Hematopoietic multipotent progenitor cell treated with erythropoietin and hydrocortisone succinate and interleukin-3 and kit ligand, for 8 days (in vitro differentiated cells): ENCODE measurements at places on chromosomes 11 and 22.

DNA sequence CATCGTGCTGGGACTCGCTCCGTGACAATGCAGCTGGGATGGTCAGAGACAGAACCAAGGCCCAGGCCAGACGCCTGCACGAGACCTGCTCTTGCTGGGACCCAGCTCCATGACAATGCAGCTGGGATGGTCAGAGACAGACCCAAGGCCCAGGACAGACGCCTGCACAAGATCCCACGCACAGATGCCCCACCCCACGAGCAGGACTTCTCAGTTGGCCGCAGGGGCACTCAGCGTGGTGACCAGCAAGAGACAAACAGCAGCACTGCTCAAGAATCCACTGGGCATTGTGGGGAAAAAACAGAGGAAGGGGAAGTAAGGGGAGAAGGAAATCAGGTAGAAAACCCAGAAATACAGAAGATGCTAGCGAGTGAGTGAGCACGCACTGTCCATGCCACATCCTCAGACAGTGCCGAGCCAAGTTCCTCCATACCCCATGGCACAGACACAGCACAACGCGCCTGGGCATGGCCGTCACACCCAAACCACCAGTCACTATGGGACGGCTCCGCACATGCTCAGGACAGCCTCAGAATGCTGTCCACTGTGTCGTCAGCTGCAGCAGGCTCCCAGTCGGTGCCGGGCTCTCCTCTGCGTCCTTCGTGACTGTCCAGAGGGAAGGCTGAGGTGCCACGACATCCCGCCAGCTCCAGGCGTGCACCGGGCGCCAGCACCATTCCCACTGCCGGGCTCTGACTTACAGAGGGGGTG, 44.5 kb downstream of the BRD1 start:
- DNase-seq: no peak

- no peak for DNase-seq
Observed at GRCh38 chr11:70112017-70112434, 33.9 kb downstream of the ANO1 start.

- no peak for DNase-seq
Observed at GRCh38 chr11:57615308-57615707, 17.8 kb downstream of the SERPING1 start.

- DNase-seq: no peak
Observed at GRCh38 chr11:94401773-94402265, 600 bp upstream of the GPR83 start.

DNA sequence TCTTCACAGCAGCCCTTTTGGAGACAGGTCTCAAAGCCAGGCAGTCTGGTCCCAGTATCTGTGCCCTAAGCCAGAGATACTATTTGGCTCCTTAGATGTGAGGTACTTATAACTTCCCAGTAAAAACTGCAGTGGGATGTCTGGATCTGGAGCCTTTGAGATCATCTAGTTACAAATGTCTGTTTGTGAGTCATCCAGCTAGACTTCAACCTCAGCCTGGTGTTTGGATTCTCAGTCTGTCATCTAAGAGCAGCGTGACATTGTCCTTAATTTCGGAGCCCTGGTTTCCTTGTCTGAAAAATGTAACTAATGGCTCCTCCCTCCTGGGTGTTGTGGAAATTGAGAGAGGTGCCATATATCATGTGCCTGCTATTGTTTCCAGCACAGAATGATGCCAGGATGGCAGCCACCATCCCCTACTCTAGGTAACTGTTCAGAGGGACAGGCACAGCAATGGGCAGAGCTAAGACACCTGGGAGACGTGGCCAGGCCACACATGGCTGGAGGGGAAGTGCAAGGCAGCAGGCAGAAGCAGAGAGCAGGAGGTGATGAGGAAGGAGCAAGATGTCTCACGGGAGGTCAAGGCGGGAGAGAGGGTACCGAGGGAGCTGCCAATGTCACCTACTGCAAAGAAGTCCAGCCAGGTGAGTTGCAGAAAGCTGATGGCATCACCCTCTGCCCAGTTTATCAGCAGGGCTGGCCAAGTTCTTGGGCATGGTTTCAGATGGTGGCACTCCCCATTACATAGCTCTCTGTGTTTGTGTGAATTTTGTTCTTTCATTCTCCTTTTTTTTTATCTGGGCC, 20.6 kb upstream of the ST3GAL4 start:
- DNase-seq: no peak

DNA sequence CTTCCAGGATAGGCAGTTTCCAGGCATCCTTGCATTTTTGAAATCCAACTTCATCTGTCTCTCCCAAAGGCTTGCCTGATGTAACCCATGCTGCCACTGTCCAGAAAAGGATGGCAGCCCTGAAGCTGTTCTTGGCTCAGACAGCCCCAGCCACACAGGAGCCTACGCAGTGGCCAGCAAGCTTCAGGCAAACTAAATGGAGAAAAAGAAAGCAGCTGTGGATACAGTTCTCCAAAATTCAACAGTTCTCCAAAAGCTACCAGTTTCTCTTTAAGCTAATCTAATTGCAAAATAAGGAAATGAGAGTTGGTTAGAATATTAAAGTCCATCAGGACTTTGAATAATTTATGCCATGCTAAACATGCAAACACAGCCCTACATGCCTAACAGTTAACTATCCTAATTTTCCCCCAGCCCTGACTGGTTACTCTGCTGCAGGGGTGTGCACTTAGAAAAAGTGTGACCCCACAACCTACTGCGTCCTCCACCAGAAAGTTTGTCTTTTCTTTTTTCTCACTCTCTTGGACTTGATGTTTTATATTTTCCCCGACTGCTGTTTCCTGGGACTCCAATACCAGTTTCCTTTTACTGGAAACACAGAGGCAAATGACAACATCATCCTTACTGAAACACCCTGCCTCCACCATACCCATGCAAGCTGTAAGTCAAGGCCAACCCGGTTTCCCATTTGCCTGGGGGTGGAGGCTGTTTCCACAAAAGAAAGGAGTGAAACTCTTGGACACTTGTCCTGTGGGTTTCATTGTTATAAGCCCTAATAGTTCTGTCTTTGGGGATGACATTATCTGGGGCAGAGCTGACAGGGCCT, 69.1 kb upstream of the OR5AN1 start:
- no peak for DNase-seq

DNA sequence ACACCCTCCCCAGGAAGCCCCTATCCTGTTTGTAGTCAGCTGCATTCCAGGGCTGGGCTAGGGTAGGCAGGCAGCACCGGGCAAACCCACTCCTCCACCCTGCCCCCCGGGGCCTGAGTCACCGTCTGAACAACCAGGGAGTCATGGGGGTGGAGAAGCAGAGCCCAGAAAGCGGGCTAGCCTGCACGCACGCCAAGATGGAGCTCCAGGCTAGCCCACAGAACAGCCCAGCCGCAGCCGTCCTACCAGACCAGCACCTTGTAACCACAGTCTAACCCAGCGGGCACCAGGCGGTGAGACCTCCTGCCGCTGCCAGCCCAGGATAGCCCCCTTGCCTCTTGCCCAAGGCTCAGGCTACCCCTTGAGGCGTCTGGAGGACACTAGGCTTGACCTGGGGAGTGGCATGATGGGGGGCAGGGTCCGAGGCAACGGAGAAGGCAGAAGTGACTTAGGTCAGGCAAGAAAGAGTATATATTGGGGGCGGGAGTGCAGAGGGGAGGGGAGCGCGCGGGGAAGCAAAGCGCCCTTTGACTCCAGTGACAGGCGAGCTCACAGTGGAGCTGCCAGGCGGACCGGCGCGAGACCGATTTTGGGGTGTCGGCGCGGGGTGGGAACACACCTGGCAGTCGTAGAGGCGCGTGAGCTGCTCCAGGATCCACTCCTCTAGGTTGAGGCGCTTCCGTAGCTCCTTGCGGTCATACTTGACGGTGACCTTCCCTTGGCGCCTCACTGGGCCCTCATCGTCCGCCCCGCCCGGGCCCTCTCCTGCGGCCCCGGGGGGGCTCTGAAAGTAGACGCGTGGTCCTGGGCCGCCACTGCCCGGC, 734 bp downstream of the PPP1R14B start:
- DNase-seq: peak; percentile 82

GRCh38 chr11:123061403-123062157, at the start of gene HSPA8:
HSPA8 (minus strand) TSS chr11:123062136; CDS start chr11:123061324, 812 bp downstream.
- peak; percentile 83 for DNase-seq

DNA sequence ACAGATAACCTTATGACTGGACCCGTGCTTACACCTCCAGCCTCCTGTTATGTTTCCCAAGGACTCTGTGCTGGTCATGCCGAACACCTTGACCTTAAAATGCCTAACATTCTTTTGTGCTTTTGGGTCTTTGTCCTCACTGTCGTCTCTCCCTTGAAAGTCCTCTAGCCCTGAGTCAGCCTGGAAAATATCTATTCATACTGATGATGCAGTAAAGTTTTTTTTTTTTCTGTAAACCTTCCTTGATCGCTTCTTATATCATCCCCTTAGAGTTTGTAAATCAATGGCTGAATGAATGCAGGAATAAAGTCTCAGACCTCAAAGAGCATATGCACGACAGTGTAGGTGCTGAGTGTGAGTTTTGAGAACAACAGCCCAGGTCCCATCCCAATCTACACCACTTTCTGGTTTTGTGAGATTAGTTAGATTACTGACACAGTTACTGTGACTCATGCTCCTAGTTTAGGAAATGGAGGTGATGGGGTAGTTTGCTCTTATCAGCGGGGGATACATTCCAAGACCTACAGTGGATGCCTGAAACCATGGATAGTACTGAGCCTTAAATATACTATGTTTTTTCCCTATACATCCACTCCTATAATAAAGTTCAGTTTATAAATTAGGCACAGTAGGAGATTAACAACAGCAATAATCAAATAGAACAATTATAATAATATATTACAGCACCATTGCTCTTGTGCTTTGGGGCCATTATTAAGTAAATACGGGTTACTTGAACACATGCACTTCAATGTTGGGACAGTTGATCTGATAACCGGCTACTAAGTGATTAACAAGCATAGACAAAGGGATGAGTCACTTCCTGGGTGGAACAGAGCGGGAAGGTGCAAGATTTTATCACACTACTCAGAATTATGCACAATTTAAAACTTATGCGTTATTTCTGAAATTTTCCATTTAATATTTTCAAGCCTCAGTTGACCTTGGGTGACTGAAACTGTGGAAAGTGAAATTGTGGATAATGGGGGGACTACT, 8.6 kb downstream of the TCN1 start:
- DNase-seq: peak; percentile 82

DNA sequence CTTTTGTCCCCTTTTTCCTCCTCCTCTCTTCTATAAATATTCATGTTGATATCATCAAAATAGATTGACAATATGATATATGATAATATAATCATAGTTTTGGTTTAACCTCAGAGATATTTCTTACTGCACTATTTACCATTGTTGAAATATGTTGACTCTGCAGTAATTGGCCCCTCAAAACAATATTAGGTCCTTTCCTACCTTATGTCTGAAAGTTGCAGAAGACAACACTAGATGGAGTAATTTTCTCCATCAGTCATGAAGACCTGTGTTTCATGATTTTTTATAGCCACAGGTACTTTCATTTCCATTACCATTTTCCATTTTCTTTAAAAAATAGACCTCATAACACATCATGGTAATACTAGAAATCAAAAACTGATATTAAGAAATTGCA, 284.4 kb downstream of the LUZP2 start:
- no peak for DNase-seq

DNA sequence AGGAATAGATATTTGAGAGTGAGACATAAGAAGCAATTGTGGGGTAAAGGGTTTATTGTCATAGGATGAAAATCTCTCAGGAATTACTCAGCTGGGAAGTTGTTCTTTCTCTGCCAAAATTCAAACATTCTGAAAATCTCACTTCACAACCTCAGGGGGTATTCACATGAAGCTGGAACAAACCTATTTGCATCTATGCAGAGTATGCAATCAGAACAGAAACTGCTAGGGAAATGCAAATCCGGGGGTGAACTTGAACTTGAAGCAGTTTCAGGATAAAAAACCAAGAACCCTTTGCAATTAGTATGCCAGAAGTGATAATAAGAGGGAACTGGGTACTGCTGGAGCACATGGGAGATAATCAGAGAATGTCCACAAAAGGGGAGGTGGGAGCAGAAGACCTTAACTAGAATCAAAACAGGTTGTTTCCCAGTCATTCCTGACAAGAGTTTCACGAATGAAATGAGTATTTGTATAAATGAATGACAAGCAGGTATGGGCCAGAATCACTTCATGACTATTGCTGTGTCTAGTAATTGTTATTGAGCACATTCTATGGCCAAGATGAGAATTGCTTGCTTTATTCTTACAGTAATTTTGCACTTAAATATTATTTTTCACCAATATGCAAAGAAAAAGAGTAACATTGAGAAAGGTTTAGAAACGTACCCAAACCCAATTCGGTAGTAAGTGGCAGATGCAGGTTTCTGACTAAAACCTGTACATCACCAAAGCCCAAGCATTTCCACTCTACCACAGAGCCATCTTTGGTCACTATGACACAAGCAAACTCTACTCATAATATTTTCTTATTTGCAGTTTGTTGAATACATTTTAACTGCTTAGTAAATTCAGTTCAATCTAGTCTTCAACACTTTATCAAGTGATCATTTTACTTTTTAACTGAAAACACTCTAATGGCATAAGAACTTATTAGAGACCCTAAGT, 61.8 kb upstream of the UBASH3B start:
- DNase-seq: no peak

DNA sequence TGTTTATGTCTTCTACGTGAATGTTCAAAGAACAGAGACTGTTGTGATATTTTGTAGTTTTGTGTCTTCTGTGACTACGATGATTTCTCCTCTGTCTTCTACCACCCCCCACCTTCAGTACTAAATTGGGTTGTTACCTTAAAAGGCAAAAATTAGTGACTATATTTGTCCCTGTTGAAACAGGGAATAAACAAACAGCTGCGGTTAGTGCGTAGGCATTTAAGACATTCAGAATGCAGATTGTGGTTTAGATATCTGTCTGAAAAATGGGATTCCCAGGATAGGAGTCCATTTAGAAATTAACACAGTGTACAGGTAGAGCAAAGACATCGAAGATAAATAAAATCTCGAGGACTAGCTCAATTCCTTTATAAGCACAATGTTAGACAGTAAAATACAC, 15.6 kb upstream of the ARHGAP42 start:
- DNase-seq: no peak

DNA sequence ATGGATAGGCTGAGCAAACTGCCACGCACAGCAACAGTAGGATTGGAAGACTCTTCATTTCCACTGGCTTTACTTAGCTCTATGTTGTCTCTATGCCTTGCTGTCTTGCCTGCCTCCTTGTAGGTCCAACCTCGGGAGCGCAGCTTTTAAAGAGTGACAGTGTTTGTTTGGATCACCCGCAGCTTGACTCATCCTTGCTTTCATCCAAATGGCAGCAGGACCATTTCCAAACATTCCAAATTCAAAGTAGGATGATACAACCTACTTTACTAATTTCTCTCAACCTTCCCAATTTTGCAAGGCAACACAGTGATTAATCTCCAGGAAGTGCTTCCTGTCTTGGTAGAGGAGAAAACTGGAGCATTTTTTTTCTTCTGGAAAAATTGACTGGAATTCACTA, at the start of gene MMP3:
MMP3 (minus strand) TSS at position 121 of the 400 bp plus-strand sequence; CDS start at position 58, 63 bp downstream.
- DNase-seq: no peak

GRCh38 chr11:93757301-93757700, 15.8 kb downstream of the C11orf54 start:
- DNase-seq: no peak

- no peak for DNase-seq
Observed at GRCh38 chr11:64056213-64056785, 20.6 kb downstream of the FLRT1 start.

- DNase-seq: peak; percentile 61
Observed at GRCh38 chr11:6576471-6577373, 26.7 kb downstream of the RRP8 start.
